ENCODE measurements at places on chromosomes 4 and X. TPM values are rescaled to one million over a fixed set of nuclear protein-coding genes. Genes with fewer than 3 reads are reported as not detected.

GRCh38 chrX:110125446-110126162 is 122.7 kb downstream of the TMEM164 start:
- H3K27me3 ChIP-seq: no peaks in the 10 kb centered on the region
- H3K4me3 ChIP-seq: no peak overlapping the region
- no peaks in the 10 kb centered on the region for H3K36me3 ChIP-seq
- H3K27ac ChIP-seq: no peak overlapping the region
- H3K4me1 ChIP-seq: no peaks in the 10 kb centered on the region

GRCh38 chr4:76614589-76614988 is 179.6 kb downstream of the SHROOM3 start:
- peaks cover 8% of the 10 kb centered on the region for H3K4me1 ChIP-seq
- no peaks in the 10 kb centered on the region for H3K36me3 ChIP-seq
- DNase-seq: no peak
- no peak overlapping the region for H3K4me3 ChIP-seq
- no peaks in the 10 kb centered on the region for H3K27me3 ChIP-seq
- no peak overlapping the region for H3K27ac ChIP-seq

DNA sequence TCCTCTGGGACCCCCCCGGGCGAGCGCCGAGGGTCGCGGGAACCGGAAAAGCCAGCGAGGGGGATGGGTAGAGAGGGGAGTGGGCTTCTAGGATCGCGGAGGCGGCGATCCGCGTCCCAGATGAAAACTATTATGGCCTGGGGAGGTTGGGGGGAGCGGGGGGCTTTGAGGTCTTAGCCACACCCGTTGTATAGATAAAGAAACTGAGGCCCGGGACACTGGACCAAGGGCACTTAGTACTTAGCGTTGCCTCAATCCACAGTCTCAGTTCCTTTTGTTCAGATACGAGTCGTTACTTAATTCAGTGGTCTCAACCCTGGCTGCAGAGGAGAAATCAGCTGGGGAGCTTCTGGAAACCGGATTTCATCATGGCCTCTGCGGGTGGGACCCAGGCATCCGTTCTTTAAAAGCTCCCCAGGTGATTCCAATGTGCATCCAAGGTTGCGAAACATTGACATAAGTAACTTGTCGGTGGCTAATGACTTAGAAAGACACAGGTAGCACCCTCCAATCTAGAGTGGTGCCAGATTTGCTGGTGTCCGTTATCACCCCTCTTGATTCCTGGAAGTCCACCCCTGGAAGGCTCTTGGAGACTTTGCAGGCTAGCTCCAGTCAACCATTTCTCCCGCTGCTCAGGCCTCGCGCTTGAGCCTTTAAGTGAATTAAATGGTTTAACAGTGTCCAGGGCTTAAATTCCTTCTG is 90.7 kb downstream of the GEMIN8 start:
- DNase-seq: no peak
- H3K27ac ChIP-seq: no peak overlapping the region
- no peaks in the 10 kb centered on the region for H3K27me3 ChIP-seq
- peak overlapping the region; percentile 26 for H3K4me3 ChIP-seq
- H3K36me3 ChIP-seq: no peaks in the 10 kb centered on the region

- H3K4me1 ChIP-seq: peaks cover 6% of the 10 kb centered on the region
- no peak overlapping the region for H3K27ac ChIP-seq
- no peak for DNase-seq
- H3K36me3 ChIP-seq: no peaks in the 10 kb centered on the region
- H3K4me3 ChIP-seq: no peak overlapping the region
These were observed 81.7 kb downstream of the SNCA start for GRCh38 chr4:89755220-89755619.

Gene RASSF6
- 1.6 TPM for total RNA-seq
